ENCODE measurements at places on chromosomes 1 and 21.

DNA sequence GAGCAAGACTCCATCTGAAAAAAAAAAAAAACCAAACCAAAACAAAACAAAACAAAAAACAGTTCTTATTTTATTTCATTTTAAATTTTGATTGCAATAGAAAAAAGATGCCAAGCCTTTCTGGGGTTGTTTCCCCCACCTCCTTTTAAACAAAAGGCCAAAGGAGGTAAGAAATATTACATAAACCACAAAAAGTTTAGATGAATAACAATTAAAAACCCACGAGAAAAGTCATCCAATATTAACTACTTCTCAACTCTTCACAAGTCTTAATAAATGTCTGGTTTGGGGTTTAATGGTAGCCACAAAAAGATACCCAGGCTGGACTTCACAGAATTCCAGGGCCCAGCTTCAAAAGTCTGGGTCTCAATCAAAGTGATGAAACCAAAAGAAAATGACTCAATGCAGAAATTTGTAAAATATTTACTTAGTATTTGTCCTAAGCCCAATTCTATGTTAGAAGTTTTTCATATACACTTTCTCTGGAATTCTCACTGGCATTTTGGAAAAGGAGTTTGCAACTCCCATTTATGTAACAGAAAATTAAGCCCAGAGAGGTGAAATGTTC is 47.0 kb upstream of the SDC3 start:
- no peak for DNase-seq

GRCh38 chr1:92934395-92935378 is 26.6 kb downstream of the DIPK1A start:
- DNase-seq, result no peak

- DNase-seq, result no peak
Observed at GRCh38 chr1:165486663-165487062, 41.7 kb upstream of the RXRG start.

- DNase-seq, result no peak
Observed at GRCh38 chr21:46633566-46633965, 1.9 kb upstream of the PRMT2 start.

- no peak for DNase-seq
Observed at GRCh38 chr1:19416921-19417470, 68.3 kb downstream of the CAPZB start.

DNA sequence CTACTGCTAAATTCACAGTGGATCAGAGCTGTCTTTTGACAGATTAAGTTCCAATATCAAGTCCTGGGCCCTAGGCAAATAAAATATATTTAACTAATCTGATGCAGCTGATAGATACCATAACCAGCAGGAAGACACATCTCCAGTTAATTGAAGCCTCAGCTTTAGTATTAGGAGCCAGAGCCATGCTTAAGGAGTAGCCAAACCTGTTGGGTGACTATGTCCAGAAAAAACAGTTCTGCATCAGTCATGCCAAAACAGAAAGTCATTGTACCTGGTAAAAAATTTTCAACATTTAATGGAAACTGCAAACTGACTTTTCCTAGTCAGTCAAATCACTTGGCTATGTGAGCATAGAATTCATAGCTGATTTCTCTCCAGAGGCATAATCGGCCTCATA is 200.5 kb upstream of the RUNX1 start:
- DNase-seq, result no peak

DNA sequence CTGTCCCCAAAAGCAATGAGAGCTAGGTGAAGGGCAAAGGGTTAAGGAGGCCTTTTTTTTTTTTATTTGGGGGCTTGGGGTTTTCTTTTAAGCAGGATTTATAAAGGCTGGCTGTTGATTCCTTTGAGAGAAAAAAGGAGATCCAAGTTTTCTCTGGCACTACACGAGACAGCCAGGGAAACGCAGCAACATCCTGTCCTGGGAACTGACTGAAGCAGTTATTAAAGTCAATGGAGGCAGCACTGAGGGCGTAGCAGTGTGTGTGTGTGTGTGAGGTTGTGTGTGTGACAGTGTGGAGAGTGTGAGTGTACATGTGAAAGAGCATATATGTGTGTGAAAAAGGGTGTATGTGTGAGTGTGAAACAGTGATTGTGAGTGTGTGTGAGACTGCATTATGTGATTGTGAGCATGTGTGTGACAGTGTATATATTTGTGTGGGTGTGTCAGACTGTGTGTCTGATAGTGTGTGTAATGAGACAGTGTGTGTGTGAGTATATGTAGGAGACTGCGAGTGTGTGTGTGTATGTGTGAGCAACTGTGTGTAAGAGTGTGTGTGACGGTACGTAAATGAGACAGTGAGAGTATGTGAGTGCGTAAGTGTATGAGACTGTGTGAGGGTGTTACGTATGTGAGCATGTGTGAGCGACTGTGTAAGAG is 65.9 kb upstream of the TIAM1 start:
- DNase-seq, result no peak

- DNase-seq, result no peak
Observed at GRCh38 chr1:74474585-74474984, 37.8 kb downstream of the LRRC53 start.

GRCh38 chr1:236282425-236282716 is 613 bp upstream of the ERO1B start:
- DNase-seq, result no peak

DNA sequence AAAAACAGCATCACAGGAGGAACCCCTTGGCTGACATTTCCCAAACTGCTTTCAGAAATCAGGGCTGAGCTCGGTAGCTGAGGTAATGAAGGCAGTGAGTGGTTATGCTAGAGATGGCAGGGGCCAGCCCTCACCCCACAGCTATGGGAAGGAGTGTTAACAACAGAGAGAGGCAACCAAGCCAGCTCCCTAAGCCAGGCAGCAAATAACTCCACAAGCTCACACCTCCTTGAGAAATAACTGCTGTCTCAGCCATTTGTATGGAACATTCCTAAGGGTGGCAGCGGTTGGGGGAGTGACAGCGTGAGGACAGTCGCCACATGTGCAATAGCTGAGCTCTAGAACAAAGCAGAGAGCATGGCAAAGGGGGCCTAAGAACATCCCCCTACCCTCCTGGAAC is 42.6 kb downstream of the LMX1A start:
- no peak for DNase-seq

Measured in type B pancreatic cell (in vitro differentiated cells).